ENCODE measurements at places on chromosomes 11 and 22.

- no peak for DNase-seq
These were observed 744.4 kb upstream of the ANO3 start for GRCh38 chr11:25587496-25587895.

- no peak for DNase-seq
These were observed 563.0 kb downstream of the BRD1 start for GRCh38 chr22:49264696-49265095.

- no peak for DNase-seq
These were observed 58.0 kb downstream of the C11orf91 start for GRCh38 chr11:33642461-33643166.

- peak; percentile 21 for DNase-seq
These were observed 2.5 kb upstream of the ZDHHC8 start for GRCh38 chr22:20128902-20129746.

DNA sequence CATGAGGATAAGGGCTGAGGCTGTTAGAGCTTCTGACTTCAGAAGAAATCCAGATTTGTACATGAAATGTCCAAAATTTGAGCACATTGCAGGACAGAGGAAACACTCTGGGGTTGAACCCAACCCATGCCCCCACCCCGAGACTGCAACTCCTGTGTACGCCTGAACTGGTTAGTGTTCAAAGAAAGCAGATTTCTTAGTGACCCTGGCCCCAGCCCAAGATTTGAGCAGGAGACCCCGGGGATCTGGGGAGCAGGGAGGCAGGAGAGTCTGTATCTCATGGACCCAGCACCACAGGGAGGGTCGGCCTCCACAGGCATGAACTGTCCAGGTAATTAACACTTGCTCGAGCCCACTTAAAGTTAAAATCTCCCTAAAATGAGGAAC is 69.3 kb upstream of the WNT7B start:
- DNase-seq: no peak
